Neuronal stem cell (in vitro differentiated cells): ENCODE measurements at places on chromosomes 6 and 20.

GRCh38 chr6:11653028-11653583 is 115.6 kb downstream of the TMEM170B start:
- DNase-seq, result no peak

DNA sequence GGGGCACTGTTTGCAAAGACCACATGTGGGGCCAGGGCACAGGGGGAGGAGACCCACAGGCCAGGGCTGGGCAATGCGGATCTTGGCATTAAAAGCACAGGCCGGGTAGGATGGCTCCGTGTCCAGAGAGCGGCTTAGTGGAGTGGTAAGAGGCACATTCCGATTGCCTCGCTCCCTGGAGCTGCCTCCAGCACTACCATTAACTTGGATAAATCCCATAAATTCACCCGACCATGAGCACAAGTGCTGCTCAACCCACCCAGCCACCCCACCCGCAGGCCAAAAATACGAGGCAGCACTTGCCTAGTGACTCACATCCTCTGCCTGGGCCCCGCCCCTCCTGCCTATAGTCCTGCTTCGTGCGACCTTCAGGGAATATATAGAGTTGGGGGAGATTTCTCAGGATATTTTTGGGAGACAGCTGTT is 67.5 kb upstream of the QKI start:
- no peak for DNase-seq

DNA sequence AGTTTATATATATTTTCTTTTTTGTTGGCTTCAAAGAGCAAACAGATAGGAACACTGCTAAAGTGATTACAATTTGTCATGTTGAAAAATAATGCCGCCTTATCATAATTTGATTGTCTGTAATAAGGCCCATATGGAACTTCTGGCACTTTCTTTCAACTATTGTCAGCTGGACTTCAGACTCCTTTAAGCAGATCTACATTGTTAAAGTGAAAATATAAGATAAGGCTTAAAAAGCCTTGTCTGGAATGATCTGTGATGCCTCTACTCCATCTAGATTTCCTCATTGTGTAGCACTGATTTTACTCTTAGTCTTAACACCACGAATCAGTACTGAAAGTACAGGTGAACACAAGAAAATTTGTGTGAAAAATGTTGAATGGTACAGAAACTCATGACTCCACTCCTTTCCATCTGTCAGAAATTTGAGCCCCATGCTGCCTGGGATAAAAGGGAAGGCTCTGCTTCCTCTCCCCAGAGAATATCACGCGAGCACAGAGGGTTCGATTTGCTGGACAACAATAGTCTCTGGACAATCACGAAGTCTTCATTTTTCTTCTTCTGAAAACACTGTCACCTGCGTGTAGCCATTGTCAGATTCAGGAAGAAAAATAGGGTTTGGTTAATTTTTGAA is 56.0 kb downstream of the BCAS1 start:
- DNase-seq, result no peak

GRCh38 chr6:168934660-168935627 is 318.7 kb downstream of the THBS2 start:
- DNase-seq, result no peak

DNA sequence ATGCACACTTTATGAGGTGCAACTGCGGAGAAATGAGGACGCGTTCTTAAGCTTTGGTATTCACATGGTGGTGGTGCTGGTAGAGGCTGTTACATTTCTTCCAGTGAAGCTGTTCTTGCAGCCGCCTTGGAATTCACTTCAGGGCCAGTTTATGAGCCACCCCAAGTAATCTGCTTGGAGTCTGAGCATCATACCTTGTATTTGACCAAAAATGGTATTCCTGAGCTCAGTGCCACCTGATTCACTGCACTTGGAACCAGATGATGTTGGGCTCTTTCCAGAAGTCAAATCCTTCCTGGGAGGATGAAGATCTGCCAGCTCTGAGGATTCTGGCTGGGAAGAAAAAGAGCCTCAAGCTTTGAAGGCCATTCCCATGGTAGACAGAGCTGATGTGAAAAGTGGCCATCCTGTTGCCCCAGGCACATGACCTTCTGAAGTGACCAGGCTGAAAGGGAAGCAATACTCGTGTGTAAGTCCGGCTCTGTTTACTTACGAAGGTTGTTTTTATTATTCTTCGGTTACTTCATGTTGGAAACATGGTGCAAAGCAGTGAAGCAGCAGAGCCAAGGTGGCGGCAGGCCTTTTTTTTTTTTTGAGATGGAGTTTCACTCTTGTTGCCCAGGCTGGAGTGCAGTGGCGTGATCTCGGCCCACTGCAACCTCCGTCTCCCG is 7.7 kb downstream of the MANBAL start:
- no peak for DNase-seq

- no peak for DNase-seq
Measured at GRCh38 chr6:69974193-69974592, 107.8 kb downstream of the COL19A1 start.

DNA sequence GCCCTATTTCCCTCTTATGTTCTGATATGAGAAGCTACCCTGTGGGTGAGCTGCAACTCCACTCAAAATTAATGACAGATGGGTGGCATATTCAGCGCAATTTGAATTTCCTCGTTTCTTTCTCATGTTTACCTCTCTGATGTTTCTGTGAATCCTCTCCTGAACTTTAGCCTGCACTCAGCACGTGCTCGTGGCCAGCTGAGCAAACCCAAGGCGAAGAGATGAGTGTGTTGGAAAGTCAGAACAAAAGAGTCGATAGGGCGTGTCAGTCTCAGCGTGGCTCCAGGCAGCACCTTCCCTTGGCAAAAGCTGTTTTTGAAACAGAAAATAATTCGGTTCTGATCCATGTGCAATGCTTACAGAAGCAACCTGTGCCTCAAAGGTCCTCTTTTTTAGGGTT is 226.1 kb upstream of the GMDS start:
- no peak for DNase-seq
